ENCODE measurements at places on chromosomes 11 and 22.

- peak; percentile 79 for DNase-seq
Observed at GRCh38 chr11:76803811-76804600, 20.9 kb downstream of the TSKU start.

- no peak for DNase-seq
Observed at GRCh38 chr11:16191868-16192240, 164.5 kb downstream of the SOX6 start.

- no peak for DNase-seq
Observed at GRCh38 chr11:123178186-123178585, 16.9 kb downstream of the CLMP start.

DNA sequence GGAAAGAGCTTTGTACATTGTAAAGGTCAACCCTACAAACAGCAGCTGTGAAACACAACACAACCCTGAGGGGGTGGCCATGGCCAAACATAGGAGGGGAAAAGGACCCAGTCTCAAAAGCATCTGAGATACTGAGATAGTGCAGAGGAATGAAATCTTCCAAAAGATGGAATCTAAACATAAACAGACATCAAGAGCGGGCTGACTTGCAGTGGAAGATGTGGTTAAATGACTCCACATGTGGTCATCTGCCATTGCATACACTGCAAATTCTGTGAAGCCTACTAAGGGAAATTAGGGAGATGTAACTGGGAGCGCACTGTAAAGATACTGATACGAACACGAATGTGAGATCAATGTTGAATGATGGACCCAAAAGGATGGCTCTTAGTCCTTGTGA is 22.0 kb downstream of the BDNF start:
- DNase-seq, result no peak

GRCh38 chr11:17208257-17208999 is 642 bp upstream of the PIK3C2A start:
- peak; percentile 6 for DNase-seq

- no peak for DNase-seq
Observed at GRCh38 chr11:92070026-92070889, 154.4 kb upstream of the FAT3 start.

DNA sequence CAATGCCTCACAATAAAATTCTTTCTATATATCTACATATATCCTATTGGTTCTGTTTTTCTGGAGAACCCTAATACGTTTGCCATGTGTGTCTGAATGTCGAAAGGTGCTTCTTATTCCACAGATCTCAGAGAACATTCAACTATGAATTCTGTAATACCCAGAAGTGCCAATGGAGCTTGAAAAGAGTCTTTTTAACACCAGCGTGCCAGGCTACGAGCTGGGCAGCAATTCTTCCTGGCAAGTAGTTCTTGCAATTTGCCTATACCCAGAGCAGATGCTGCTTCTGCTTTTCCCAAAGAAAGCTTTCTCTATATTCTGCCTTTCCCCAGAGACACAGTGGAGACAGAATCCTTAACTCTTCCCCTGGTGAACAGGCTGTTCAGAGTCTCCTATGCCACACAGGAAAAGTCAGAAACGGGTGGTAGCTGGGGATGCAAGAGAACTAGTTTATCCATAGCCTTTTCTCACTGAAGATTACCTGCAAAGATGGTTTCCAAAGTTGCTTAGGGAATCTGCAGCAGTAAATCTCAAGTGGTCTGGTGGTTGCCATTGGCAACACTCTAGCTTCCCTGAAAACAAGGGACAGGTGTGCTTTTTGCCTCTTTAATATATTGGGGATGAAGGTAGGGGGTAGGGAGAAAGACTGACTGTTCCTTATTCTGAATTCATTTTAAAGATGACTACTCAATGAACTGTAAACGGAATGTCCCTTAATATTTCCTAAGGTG is 16.8 kb upstream of the PAFAH1B2 start:
- DNase-seq, result no peak

DNA sequence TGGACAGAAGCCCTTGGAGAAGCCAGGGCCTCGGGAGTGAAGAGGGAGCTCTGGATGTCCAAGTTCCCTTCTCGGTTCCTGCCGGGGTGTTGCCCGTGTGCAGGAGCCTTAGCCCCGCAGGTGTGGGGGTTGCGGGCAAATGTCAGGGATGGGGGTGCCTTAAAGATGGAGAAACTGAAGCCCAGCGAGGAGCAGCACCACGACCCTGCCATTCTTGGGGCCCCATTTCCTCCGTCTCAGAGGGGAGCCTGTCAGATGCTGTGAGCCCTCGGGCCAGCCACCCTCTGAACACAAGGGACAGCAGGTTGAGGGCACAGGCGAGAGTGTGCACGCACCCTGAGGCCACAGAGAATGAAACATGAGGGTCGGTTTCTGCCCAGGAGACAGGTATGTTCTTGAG is 6.3 kb downstream of the OSBPL5 start:
- no peak for DNase-seq

DNA sequence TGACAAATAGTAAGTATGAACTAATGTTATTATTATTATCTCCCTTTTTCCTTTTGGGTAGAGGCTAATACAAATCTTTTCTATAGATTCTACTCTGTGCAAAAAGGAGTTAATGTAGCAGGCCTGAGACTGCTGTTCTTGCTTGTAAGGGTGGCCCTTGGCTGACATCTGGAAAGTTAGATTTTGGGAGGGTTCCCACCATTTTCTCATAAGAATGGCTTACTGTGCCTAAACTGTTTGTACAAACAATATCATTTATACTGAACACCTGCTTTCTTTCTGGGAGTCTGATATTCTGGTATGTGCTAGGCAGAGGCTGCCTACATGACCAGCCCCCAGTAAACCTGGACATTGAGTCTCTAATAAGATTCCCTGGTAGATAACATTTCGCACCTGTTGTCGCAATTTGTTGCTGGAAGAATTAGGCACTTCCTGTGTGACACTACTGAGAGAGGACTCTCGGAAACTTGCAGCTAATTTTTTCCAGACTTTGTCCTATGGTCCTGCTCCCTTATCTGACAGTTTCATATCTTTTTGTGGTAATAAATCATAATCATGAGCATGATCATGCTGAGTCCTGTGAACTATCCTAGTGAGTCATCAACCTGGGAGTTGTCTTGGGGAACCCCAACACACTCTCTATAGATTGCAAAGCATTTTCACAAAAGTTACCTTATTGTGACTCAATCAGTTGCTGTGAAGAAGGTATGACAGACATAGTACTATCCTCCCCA is 257.7 kb upstream of the CCDC90B start:
- no peak for DNase-seq

- DNase-seq, result no peak
Observed at GRCh38 chr11:93484716-93485115, 58.5 kb downstream of the SMCO4 start.

- no peak for DNase-seq
Observed at GRCh38 chr11:95916049-95916448, 7.9 kb downstream of the MTMR2 start.

DNA sequence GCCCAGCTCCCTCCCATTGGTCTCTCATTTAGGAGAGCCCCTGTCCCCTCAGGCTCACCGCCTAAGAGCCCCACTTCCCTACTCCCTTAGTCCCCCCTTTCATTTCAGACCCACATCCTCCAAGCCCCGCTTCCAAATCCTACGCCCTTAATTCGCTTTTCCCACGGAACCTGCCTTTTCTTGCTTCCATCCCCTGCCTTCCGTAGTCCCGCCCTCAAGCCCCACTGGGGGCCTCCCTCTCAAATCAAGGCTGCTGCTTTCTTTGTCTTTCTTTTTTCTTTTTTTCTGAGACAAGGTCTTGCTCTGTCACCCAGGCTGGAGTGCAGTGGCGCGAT is 396 bp downstream of the CCDC157 start:
- no peak for DNase-seq

DNA sequence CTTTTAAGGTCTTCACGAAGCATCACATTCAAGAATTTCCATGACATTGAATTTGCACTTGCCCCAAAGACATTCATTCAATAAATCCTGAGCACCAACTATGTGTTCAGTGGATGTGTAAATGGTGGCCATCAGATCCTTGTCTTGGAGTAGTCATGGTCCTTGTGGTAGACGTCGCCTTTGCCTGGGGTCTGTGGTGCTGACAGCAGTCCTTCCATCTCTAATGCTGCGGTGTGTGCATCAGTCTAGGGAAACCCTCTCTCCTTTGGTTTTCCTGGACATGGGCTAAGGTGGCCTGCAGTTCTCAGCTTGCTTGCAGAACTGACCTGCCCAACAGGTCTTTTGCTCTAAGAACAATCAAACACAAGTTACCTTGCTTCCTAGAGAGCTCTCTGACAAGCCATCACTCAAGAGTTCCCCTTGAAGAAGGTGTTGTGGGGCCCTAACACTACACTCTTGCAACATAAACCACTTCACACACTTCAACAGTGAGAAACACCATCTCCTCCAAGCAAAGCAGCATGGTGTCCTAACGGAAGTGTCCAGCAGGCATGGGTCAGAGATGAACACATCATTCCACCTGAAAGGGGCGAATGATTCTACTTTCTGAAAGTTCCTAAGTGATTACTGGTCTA is 72.1 kb downstream of the BUD13 start:
- no peak for DNase-seq

- no peak for DNase-seq
Observed at GRCh38 chr22:49070501-49070900, 757.2 kb downstream of the BRD1 start.
